Fibroblast of pulmonary artery (primary cell): ENCODE measurements at places on chromosomes 3 and 15.

GRCh38 chr3:15820911-15821310 is 23.1 kb upstream of the ANKRD28 start:
- no peak for DNase-seq

DNA sequence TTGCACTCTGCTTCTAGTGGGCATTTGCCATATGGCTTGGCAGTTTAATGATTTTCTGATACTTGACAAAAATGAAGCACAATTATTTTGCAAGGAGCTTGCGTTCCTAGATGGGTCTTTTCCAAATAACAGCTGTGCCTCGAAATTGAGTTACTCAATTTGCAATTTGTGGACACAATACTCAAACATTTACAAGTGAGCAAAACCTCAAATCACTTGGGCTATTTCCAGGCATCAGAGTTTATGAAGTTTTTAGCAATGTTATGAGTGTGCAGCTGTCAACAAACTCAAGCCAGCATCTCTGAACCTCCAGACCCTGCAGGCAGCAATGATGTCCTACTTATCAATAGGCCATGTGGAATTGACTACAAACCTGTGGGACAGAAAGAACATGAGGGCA is 41.3 kb downstream of the NMNAT3 start:
- DNase-seq = no peak

DNA sequence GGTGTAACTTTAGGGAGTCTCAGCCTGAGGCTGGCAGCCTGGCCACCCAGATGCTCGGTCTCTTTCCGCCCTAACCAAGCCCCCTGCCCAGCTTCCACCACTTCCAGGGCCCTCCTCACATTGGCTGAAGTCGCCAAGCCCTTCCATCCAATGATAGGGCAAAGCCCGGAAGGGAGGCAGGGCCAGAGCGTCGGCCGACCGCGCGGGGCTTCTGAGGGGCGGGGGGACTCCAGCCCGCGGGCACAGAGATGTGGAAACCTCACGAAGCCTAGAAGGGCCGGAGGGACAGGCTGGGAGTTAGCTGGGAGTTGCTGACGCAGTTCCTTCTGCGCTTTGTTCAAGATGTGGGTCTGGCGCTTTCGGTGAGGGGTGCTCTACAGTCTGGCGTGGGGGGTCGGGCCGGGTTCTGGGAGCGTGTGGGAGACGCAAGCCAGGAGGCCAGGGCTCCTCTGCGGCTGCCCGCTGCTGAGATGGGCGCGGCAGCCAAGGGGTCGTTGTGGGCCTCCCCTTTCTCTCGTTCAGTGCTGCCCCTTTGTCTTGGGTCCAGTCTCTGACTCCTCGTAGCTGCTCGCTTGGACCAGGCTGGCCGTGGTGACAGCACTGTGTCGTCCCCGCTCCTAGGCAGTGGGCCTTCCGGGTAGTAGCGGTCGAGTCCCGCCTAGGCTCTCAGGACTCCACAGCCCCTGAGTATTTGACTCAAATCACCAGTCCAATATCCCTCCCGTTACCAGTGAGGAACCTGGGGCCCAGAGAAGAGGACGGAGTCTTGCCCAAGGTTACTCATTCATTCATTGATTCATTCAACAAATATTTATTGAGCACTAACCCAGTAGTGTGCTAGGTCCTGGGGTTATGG is at the start of gene ZNF660:
TSS of gene ZNF660 (plus strand) at position 319 of the 856 bp plus-strand sequence. CDS start 9,230 bp downstream, outside the sequence.
- peak; percentile 75 for DNase-seq

GRCh38 chr3:157226173-157226847 is 66.4 kb upstream of the CCNL1 start:
- DNase-seq = peak; percentile 42

- no peak for DNase-seq
Measured at GRCh38 chr3:149468504-149469212, 5.8 kb upstream of the TM4SF4 start.

- no peak for DNase-seq
Measured at GRCh38 chr3:117600112-117600511, 890.5 kb downstream of the TUSC7 start.

- no peak for DNase-seq
Measured at GRCh38 chr3:171896316-171896715, 53.2 kb downstream of the TMEM212 start.

- peak; percentile 93 for DNase-seq
Measured at GRCh38 chr3:71537211-71537611, 46.3 kb downstream of the FOXP1 start.

DNA sequence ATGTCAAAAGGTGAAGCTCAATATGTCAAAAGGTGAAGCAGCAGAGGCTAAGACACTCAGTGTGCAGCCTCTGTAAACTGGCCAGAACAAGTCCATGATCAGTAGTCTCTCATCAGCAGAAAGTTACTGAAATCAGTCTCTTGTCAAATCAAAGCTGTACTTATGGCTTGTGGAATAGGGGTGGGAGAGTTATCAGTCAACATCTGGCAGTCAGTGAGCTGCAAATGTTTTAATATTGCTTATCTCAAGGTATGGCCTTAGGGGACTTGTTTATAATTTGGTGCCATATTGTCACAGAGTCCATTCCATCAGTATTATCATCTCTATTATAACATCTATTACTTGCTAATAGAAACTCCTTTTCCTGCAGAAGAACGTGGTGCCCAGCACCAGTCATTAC is 14.9 kb upstream of the WDR49 start:
- DNase-seq = no peak

- DNase-seq = no peak
Measured at GRCh38 chr3:14507305-14507741, 32.8 kb downstream of the GRIP2 start.
